ENCODE measurements at places on chromosomes 6 and 20.

- DNase-seq, result no peak
These were observed 2.0 kb downstream of the CCM2L start for GRCh38 chr20:32012159-32012688.

- DNase-seq, result peak; percentile 35
These were observed 60.1 kb downstream of the QKI start for GRCh38 chr6:163474581-163474980.

DNA sequence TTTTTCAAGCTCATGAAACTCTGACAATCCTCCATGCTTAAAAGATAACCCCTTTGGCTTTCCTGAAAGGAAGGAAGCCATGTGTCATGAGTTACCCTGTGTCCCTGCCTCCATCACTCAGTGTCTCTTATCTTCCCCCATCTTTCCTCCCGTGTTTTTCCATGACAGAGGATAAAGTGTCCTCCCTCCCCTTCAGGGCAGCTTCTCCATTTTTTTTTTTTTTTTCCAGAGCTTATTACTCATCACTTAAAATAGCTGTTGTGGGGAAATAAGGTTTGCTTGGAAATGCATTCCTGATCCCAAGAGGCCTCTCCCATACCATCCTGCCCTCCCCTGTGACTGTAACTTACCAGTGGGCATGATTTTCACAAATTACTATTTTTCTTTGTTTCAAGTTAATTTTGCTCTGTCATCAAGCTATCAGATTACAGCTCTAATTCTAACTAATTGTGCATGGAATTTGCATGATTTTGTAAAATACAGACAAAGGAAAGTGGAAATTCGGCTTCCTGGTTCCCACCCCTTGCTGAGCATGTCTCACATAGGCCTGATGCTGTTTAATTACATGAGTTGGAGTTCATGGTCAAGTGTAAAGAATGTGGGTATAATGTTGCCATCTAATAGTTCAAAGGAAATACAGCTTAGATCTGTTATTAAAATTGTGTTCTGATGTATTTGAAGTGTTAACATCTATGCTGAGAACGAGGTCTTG, 614.5 kb upstream of the FLRT3 start:
- DNase-seq, result no peak

DNA sequence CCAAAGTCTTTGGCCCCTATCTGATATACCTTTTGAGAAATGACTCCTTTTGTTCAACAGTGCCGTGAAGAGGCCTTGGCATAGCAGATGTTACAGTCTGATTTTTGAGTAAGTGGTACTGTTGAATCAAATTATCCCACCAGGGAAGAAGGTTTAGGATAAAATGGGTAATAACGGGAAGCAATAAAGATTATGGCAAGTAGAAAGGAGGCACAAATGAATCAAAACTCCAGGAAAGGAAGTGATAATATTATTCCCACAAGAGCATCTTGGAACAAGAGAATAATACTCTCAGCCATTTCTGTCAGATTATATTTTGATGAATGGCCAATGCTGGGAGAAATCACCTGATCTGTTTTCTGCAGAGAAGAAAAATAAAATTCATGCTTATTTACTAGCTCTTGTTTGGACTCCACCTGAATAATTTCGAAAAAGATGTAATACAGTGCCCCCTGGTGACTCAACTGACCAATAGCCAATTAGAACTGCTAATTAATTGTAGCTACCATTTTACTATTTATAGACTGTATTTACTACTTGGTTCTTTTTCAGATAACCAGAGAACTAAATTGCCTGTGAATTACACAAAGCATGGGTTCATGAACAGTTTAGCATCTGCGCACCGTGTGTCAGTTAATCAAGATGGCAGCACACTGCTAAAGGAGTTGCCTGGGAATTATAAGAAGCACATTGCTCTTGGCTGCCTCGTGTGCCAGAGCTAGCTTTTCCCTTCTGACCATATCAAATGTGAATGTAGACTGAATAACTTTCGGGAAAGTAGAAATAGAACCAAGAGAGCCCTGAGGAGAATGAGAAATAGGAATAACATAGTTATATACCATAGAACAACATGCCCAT, 78.5 kb upstream of the TRDN start:
- no peak for DNase-seq

DNA sequence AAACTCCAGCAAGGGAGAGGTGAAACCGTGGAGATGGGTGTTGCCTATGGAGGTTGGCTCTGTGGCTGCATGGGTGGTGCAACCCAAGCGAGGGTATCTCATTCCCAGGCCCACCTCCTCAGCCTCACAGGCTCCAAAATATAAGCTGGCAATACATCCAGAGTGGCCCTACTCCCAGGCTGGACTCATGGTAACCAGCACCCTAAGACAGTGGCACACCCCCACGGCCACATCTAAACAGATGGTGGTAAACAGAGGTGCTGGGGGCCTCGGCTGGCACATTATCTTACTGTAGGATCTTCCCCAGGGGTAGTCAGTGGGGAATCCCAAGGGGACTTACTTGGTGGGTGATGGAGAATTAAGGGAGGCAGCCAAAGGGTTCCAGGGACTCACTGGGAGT, 33.7 kb upstream of the CCND3 start:
- no peak for DNase-seq
